ENCODE measurements at places on chromosomes 13 and 19.

DNA sequence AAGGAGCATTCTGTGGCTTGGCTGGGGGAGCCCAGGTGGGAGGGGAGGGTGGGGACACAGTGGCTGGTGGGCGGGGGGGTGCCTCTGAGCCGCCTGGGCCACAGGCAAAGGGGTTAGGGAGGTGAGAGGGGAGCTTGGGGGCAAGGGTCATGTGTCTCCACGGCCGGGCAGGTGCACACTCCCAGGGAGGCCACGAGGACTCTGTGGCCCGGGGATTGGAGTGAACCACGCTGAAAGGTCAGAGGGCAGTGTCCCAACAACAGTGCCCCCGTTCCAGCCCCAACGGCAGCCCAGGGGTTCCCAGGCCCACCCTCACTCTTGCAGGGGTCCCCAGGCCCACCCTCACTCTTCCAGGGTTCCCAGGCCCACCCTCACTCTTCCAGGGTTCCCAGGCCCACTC is 9.6 kb downstream of the C2CD4C start:
- DNase-seq: no peak

GRCh38 chr19:35483089-35483488 is 7.2 kb downstream of the KRTDAP start:
- DNase-seq: no peak

DNA sequence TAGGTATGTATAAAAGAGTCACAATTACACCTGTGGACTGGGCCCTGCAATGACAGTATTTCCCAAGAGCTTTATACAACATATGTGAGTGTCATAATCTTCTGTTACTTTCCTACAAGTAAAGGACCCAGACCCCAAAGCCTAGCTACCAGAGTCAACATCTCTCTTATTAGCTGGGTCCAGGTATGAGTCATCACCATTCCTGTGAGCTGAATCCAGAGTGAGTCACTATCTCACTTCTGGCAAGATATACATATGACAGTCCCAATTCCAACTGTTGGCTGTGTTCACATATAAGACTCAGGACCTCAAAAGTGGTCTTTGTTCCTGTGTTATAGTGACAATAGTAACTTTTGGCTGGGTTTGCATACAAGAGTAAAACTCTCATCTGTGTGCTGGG is 46.7 kb downstream of the ZNF729 start:
- DNase-seq: no peak

DNA sequence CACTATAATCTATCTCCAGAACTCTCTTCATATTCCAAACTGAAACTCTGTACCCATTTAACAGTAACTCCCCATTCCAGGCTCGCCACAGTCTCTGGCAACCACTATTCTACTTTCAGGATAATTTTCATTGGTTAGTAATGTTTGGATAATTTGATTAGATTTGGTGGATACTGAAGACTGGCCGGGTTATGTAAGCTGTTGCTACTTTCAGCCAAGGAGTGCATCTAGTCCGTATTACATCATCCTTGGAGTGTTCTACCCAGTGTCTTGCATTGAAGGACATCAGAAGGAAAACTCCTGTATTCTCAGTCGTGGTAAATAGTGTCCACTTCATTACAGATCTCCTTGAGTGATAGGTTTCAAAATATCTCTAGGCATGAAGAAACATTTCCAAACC is 60.5 kb downstream of the PCCA start:
- DNase-seq: no peak

DNA sequence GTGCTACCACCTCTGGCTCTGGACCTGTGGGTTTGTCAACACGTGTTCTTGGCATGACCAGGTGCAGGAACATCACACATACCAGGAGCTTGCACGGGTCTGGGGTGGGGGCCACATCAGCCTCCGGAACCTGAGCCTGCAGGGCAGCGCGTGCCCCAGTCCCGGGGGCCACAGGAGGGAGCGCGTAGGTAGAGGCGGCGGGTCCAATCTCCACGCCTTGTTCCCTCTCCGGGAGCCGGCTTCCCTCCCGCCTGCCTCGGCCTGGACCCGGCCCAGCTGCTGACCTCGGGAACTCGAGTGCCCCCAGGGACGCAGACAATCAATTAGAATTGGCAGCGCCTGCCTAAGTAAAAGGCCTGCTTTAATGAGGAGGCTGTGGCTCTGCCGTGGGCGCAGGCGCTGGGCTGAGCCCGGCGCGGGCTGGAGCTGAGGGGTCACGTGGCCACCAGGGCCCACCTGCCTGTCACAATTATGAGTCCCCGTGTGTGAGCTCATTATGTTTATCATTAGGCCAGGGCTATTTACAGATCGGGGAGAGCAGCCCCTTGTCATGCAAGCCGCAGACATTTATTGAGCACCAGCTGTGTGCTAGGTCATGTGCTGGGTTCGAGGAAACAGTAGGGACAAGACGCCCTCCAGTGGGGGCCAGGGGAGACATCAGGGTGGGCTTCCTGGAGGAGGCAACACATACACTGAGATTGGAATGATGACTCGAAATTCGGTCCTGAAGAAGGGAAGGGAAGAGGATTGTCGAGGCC is 32.2 kb upstream of the TNFAIP8L1 start:
- DNase-seq: no peak

DNA sequence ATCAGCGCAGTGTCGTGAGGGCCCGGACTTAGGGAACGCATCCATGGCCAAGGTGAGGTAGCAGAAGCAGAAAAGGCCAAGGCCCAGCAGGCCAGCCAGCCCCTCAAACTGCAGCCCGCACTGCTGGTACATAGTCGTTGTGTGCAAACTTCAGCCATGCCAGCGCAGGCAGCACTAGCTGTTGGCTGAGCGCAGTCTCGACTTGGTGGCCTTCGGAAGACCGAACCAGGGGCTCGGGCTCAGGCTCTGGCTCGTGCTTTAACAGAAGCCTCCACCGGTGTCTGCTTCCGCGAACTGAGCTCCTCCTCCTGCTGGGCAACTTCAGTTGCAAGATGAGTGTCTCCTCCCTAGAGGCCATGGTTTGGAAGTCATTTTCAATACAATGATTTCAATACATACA is 157.5 kb downstream of the DNAJC15 start:
- DNase-seq: no peak

GRCh38 chr13:36806102-36806501 is 12.9 kb upstream of the RFXAP start:
- no peak for DNase-seq

DNA sequence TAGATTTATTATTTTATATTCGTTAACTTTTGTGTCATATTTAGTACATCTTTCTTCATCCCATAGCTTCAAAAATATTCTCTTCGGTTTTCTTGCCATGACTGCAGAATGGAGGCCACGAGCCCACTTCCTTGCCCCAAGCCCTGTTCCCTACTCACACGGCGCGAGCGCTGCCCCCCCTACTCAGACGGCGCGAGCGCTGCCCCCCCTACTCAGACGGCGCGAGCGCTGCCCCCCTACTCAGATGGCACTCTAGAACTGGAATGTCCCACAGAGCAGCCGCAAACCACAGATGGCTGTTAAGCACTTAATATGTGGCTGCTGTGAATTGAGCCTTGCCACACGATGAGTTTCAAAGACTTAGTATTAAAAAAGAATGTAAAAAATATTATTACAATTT is 102.2 kb upstream of the PEG3 start:
- DNase-seq: no peak

DNA sequence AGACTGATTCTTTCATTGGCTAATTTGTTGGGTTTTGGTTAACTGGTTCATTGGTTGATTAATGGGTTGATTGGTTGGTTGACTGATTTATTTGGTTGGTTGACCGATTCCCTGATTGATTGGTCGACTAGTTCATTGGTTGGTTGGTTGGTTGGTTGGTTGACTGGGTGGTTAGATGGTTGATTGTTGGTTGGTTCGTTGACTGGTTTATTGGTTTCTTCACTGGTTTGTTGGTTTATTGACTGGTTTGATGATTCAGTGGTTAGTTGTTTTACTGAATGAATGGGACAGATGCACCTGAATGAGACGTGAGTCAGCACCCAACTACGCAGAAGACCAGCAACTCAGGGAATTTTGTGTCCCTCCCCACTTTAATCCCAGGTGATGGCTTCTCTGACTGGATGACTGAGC is 2.7 kb upstream of the NUP62 start:
- no peak for DNase-seq

- peak; percentile 27 for DNase-seq
Measured at GRCh38 chr19:19170053-19170872, at the start of gene MEF2B. TSS of gene MEF2B (minus strand) at chr19:19170263. CDS start at chr19:19150735, 19,528 bp downstream.

DNA sequence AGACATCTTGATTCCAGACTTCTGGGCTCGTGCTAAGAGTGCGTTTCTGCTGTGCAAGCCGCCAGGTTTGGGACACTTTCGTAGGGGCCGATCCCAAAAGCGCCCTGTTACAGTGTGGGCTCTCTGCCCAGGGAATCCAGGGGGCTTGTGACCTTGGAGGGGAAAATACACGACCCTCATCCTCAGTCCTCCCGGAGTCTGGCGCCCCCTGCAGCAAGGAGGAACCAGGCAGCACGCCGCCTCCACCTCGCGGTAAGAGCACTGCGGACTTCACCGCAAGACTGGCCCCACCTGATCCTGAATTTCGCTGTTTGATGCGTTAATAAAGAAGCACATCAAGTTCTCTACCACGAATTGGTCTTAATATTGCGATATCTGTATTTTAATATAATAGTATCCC is 5.2 kb downstream of the POLRMT start:
- DNase-seq: no peak

GRCh38 chr19:30214651-30215051 is 157.5 kb upstream of the ZNF536 start:
- no peak for DNase-seq

GRCh38 chr13:43316281-43316680 is 292.9 kb downstream of the DNAJC15 start:
- DNase-seq: no peak

- DNase-seq: no peak
Measured at GRCh38 chr19:35846038-35846668, 6.2 kb downstream of the NPHS1 start.

- no peak for DNase-seq
Measured at GRCh38 chr19:44587963-44588770, 25.2 kb upstream of the IGSF23 start.

- DNase-seq: no peak
Measured at GRCh38 chr13:112814905-112815585, 125.2 kb downstream of the ATP11A start.

- DNase-seq: no peak
Measured at GRCh38 chr19:55830656-55831055, 1.1 kb downstream of the NLRP11 start.

- DNase-seq: no peak
Measured at GRCh38 chr19:48628486-48629296, 8.5 kb downstream of the DBP start.

- no peak for DNase-seq
Measured at GRCh38 chr13:43661161-43661830, 125.5 kb downstream of the ENOX1 start.

DNA sequence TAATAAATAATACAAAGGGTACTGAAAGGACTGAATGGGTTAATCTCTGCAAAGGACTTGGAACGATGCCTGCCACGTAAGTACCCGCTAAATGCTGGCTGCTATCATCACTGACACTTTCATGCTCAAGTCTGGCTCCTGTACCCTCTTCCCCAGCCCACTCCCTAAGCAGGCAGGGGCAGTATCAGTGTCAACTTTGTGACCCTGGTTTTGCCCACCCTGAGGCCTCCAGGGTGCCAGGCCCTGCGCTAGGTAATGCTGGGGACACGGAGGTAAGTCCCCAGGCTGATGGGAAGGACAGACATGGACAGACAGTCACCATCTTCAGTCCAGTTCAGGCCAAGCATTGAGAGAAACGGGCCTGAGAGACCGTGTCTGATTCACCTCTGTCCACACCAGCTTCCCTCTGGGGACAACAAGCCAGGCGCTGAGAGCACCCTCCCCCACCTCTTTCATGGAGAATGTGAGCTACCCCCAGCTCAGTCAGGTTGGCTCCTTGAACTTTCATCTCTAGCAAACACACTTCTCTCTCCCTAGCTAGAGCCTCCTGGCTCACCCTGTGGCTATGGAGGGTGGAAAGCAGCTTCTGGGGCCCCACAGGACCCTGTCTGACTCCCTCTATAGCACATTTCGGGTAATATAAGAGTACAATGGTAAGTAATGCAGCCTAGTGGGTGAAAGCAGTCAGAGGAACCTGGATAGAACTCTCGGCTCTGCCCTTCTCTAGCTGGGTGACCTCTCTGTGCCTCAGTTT is 800 bp downstream of the ETFB start:
- DNase-seq: no peak

- DNase-seq: no peak
Measured at GRCh38 chr13:27980280-27980998, 8.1 kb downstream of the URAD start.

- DNase-seq: no peak
Measured at GRCh38 chr13:112510002-112510780, 77.8 kb downstream of the TUBGCP3 start.

DNA sequence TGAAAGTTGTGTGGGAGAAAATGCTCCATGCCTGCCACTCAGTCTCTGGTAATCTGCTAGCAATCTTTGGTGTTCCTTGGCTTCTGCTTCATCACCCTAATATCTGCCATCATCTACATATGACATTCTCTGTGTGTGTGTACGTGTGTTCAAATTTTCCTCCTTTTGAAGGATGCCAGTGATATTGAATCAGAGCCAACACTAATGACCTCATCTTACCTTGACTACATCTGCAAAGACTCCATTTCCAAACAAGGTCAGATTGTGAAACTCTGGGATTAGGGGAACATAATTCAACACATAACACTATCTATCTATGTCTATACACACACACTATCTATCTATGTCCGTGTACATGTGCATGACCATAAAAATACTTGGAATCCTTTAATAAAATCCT is 81.4 kb upstream of the IRS2 start:
- DNase-seq: no peak

DNA sequence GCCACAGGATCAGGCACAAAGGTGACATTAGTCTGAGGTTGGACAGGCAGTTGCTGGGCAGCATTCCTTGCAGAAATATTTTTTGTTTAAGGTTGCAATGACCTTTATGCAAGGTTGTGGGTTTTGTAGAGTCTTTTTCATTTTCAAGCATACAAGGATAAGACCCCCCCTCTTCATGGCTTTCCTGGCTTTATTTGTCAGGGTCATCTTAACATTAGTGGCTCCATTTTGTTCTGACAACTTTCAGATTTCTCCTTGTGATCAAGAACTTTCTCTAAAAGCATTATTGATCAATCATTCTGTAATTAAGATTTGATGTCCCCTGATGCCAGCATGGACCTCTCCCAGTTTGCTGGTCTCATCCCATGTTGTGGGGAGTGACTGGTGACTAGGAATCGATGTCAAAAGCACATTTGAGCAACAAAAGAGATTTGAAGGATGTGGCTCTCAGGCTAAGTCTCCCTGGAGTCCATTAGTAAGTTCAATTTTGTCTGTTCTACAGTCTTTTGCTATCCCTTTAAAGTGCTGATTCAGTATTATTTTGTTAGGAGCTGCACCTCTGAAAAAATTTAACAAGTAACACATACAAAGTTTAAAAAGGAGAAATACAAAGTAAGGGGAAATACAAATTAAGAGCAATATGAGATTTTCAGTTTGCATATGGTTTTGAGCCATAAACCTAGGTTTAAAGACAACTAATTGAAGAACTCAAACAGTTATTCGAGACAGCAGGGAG is 5.3 kb downstream of the CARD8 start:
- DNase-seq: no peak

GRCh38 chr13:111517641-111518010 is 197.2 kb downstream of the TEX29 start:
- DNase-seq: no peak

GRCh38 chr13:46778890-46779289 is 18.1 kb downstream of the ESD start:
- no peak for DNase-seq

- no peak for DNase-seq
Measured at GRCh38 chr13:97945792-97946419, 7.6 kb upstream of the IPO5 start.

Data from stimulated activated CD4-positive, alpha-beta T cell treated with anti-CD3 and anti-CD28 coated beads, Interleukin-1b, Interleukin-23, amount 100 ng/mL, for 24 hours (primary cell).